ENCODE measurements at places on chromosomes 11 and 22. TPM values are rescaled to one million over a fixed set of nuclear protein-coding genes. Genes with fewer than 3 reads are reported as not detected.

Gene APOBEC3F
- total RNA-seq: 7.7 TPM

Gene NRGN
- 117 TPM for total RNA-seq

Gene SYT7
- 4.8 TPM for total RNA-seq

Gene TEX54
- total RNA-seq: not detected

Gene EMID1
- 7.9 TPM for total RNA-seq

Gene BDNF
- 1.4 TPM for total RNA-seq

Data from lung (tissue), 17 donors.